ENCODE measurements at places on chromosomes 1 and 21.

DNA sequence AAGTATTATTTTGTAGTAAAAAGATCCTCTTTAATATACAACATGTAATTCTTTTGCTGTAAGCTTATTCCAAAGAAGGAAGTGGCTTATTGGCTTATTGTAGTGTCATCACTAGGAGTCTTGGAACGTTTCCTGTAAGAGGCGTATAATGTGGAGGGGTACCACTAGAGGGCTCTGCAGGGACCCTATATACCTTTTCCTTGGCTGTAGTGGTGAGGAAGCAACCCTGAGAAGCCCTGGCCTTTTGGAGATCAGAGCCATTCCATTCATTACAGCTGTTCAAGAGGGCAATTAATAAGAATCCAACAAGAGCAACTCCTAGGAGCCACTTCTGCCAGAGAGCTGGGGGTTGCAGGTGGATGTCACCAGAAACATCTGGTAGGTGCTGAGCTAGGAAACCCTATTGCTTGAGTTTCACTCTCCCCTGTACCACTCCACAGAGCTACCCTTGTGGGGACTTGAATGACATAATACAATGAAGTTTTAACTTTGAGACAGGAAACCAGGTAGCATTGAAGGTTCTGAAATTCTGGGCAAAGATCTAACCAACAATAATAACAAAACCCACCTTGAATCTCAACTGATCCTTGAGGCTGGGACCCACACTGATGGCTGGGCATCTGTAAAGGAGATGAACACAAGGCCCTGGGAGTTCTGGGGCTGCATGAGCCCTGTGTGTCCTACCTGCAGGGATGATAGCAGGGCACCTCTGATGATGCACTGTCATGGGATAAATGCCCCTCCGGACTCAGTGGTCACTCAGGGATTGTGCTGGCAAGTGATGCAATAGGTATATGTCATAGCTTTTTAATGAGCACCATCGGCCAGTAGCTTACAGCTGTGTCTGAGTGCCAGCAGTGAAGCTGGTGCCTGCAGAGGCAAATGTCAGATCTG is 160.2 kb upstream of the COA6 start:
- DNase-seq, result no peak

- no peak for DNase-seq
Measured at GRCh38 chr1:214446772-214447556, 104.4 kb downstream of the PTPN14 start.

GRCh38 chr1:116769994-116770393 is 15.8 kb downstream of the CD2 start:
- DNase-seq, result no peak

DNA sequence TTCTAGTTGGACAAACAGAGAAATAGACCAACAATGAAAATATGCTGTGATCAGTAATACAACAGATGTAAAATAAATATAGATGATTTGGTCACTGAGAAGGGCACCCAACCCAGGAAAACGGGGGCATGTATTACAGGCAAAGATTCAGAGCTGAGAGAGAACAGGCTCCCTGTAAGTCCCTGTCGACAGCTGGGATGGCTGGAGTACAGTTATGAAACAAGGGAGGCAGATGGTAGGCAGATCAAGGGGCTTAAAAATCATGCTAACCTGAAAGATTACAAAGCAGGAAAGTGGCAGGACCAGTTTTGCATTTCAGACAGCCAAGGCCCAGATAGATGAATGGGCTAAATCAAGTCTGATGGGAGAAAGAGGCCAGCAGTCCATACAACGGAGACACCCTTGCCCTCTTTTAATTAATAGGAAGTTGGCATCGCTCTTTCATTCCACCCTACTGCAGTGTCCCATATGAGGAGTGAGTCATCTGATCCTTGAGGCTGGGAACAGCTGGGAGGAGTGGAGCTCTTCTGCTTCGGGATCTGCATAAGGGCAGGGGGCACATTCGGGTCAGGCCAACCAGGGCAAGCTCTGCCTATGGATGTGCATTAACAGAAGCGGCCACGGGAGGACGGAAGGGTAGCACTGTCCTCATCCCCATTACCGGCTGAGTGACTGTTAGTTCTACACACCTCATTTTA is 171.1 kb downstream of the DAB1 start:
- DNase-seq, result no peak

DNA sequence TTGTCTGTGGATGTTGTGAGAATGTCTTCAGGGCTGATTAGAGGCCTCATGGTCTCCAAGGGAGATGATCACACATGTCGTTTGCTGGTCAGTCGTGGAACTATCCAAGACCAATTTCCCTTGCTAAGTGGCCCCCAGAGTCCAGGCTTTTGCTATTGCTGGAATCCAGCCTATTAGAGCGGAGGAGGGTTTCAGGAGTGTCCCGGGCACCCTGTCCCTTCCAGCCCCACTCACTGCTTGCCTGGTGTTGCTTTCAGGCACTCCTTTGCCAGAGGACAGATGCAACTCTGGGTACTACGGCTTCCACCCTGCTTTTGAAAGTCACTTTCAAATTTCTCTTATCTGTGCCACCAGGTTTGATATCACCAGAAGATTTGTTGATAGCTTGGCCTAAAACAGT is 149.1 kb downstream of the NOS1AP start:
- no peak for DNase-seq

DNA sequence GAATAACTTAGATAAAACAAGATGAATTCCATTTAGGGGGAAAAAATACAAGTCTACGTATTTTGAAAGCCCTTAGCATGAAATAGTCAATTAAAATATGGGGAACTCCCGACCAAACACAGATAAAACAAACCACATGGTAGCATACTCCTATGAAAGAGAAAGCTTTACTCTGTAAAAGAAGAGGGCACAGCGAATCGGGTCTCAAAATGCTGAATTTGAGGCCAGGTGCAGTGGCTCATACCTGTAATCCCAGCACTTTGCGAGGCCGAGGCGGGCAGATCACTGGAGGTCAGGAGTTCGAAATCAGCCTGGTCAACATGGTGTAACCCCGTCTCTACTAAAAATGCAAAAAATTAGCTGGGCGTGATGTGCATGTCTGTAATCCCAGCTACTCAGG is 116.9 kb upstream of the TIAM1 start:
- no peak for DNase-seq

GRCh38 chr1:221040691-221041285 is 161.5 kb downstream of the HLX start:
- DNase-seq, result no peak

DNA sequence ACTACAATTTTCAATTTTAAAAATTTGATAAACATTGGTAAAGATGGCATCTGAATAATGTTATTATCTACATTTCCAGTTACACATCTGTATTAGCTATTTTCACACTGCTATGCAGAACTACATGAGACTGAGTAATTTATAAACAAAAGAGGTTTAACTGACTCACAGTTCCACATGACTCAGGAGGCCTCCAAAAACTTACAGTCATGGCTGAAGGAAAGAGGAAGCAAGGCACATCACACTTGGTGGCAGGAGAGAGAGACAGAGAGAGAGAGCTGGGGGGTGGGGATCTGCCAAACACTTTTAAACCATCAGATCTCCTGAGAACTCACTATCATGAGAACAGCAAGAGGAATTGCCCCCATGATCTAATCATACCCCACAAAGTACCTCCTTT is 850.0 kb downstream of the LTN1 start:
- no peak for DNase-seq

DNA sequence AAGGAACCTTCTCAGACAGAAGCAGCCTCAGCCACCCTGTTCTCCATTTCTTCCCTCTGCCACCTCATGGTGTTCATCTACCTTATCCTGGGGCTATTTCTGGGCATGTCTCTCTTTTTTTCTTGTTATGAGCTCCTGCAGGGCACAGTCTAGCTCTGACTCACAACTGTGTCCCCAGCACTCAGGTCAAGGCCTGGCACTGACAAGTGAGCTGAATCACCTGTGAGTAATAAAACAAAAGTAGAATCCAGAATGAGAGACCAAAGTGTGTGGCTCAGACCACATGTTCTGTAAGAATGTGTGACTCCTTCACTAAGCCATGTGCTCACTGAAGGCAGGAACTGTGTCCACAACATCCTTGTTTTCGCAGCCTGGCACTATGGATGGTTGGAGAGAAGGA is 23.2 kb downstream of the C1orf94 start:
- no peak for DNase-seq

DNA sequence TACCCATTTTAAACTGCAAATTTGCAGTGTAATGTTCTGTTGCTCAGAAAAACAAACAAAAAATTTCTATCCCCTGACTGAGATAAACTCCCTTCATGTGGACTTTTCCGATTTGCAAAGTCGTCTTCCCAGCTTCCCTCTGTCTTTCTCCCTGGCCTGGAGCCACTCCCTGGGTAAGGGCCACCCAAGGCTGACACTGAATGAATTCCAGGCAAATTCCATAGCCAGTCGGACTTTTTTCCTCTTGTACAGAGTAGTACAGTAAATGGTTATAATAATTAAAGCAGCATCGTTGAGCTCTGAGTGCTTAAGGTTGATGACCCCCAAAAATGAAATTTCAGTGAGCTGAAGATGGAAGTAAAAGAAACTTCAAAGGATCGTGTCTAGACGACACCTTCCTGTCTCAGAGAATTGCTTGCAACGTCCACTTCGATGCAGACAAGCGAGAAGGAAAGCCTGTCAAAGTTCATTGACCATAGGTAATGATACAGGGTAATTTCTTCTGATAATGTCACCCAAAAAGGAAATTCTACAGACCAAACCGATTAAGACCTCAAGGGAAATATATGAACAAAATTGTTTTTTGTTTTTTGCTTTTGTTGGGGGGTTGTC is 33.6 kb upstream of the LHX8 start:
- no peak for DNase-seq

- DNase-seq, result no peak
Measured at GRCh38 chr1:15008783-15009729, 144.5 kb upstream of the TMEM51 start.

DNA sequence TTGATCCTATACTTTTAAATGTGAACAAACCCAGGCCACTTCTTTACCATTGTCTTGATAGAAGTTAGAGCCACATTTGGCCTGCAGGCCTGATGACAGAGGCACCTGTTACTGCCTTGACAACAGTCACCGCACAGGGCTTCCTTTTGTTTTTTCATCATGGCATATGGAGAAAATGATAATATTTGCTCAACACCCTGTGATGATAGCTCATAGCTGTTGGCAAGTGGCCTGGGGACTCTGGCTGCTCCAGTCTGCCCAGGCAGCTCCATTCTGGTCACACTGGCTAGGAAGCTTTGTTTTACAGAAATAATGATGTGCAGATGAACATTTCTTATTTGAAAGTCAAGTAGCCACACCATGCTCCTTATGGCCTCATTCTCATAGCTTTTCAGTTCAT is 89.6 kb upstream of the GPR88 start:
- DNase-seq, result no peak
